ENCODE measurements at places on chromosomes 11 and 22.
A peak's percentile ranks its signal among the peaks of the same experiment; 100 is the strongest.

DNA sequence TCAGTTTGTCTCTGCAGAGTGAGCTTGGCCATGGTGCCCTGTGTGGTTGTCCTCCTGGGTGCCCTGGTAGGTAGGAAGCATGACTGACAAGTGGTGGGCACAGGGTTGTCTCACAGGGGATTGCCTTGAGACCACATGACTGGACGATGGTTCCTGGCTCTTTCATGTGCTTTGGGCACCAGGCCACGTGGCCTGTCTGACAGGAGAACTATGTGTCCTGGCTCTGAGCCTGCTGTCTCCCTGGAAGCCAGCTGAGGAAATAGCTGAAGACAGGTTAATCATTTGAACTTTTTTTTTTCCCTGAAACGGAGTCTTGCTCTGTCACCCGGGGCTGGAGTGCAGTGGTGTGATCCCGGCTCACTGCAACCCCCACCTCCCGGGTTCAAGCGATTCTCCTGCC, 93.2 kb downstream of the LDLRAD3 start:
- DNase-seq: peak; percentile 46

- no peak for DNase-seq
These were observed 379.3 kb downstream of the OPCML start for GRCh38 chr11:133153031-133153430.

GRCh38 chr11:96293598-96294021, 49.4 kb downstream of the MAML2 start:
- no peak for DNase-seq

- DNase-seq: no peak
These were observed 12.4 kb downstream of the POU2AF3 start for GRCh38 chr11:111310723-111311122.

DNA sequence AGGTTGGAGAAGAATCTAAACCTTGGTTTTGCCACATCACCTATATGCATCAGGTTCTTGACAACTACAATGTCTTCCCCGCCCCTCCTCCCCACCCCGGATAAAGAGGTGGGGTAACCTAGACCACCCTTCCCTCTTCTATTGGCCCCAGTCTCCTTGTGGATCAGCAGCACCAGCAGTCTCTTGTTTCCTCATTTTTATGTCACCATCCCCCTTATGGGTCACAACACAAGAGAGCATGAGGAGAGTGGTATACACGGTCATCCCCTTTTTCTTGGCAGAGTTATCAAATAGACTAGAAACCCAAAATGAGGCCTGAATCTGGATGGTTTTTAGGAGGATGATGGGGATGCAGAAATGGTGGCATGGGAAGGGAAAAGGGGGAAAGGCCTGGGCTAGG, 1.2 kb downstream of the MS4A4E start:
- DNase-seq: no peak

DNA sequence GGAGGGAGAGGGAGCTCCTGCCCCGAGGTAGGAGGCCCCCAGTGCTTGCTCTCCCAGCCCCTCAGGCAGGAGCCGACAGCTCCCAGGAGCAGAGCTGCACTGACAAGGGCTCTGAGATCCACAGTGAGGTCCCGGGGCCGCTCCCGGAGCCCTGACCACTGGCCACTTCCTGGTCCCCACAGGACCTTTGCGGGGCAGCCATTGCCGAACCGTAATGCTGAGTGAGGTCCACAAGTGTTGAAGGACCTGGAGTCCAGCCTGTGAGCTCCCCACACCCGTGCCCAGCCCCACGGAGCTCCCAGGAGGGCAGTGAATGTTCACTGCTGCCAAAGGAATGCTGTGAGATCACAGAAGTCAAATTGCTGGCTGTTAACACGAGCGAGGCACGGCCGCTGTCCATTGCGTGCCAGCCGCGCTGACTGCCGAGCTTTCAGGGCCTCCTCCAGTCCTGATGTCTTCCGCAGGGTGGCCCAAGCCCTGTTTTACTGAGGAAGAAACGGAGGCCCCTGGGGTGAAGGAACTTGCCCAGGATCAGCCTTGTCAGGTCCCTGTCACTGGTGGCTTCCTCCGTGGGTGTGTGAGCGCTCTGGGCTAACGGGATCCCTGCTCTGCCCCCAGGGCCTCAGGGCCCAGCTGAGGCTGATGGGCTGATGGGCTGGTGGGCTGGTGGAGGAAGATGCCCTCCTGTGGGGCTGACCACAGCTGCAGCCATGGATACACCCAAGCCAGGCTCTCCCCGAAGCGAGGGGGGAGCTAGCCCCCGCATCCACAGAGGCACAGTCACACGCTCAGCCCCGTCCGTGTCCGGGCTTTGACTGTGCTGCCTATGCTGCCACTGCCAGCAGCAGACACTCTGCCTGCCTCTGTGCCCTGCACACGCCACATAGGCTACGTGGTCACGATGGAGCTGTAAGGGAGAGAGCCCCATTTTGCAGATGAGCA, 70.8 kb downstream of the WNT7B start:
- DNase-seq: peak; percentile 83

DNA sequence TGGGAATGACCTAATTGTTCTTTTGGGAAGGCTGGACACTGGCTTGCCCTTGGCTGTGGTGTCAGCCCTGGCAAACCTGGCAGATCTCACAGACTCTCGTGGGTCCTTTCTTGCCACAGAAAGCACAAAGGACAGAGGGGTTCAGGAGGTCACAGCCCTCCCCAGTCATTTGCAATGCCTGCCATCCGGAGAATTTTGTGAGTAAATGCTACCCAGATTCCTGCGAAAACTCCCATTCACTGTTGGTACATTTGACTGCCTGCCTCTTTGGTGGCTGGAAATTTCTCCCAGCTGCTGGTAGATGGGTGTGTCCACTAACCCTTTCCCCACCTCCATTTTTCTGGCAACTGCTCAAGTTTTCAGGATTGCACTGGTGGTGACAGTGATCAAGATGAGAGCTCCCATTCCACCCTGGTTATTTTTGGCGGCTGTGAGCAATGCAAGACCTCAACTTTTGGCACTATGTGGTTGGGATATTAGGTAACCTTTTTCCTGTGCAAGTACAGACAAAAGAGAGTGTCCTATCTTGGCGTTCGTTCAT, 155.7 kb downstream of the NAV2 start:
- peak; percentile 76 for DNase-seq

GRCh38 chr11:102108734-102109440, 1.4 kb upstream of the YAP1 start:
- DNase-seq: no peak

GRCh38 chr11:128210148-128210940, 377.0 kb downstream of the ETS1 start:
- peak; percentile 95 for DNase-seq

GRCh38 chr11:113234888-113235287, 79.5 kb upstream of the TTC12 start:
- no peak for DNase-seq

DNA sequence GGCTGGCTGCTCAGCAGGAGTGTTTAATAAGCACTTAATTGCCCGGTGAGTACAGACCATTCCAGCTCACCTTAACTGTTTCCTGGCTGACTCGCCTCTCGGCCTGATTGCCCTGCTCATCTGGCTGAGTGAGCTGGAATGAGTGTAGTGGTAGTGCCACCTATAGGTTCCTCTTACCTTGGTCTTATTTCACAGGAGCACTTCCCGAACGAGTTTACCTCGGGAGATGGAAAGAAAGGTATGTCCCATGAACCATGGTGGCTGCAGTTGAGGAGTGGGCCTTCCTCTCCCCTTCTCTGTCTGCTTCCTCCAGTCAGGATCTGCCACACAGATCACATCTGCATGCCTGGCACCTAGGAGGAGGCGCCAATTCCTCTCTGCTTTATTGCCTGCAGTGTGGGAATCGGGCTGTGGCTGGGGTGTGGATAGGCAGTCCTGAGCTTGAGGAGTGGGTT, 26.7 kb downstream of the UPB1 start:
- DNase-seq: peak; percentile 63

DNA sequence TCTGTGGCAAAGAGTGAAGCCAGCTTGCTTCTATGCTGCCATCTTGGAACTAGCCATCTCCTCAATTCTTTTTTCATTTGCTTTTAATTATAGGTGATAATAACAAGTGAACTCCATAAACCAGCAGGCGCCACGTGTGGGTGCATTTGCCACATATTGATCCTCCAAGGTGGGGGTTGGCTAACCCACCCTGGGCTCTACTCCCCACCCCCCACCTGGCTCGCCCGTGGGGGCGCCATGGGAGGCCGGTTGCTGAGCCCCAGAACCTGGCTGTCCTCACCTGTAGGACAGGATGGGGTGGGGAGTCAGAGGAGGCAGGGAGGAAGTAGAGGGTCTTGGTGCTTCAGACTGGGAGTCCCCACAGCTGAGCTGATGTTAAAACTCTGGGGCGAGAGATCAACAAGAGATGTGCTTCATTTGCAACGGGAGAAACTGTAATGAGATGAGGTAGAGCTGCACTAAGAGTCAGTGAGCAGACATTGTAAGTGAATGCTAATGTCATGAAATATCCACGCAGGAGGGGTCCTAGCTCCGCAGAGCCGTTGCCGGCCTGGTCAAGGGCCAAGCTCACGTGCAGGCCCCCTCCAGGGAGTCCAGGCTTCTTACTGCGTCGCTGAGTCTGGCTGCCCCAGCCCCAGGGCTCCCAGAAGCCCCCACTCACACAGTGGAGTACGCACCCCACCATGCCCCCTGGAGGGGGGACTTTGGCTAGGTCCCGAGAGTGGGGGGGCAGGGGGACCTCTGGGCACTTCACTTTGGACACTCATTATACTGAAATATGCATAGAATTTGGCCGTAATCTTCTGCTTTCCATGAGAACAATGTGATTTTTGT, 59.4 kb downstream of the BRD1 start:
- DNase-seq: no peak

GRCh38 chr11:831118-831864, 1.5 kb upstream of the CD151 start:
- peak; percentile 61 for DNase-seq

GRCh38 chr22:38040953-38041759, 16.0 kb upstream of the PICK1 start:
- no peak for DNase-seq

GRCh38 chr11:106202935-106203620, 125.6 kb downstream of the AASDHPPT start:
- no peak for DNase-seq

DNA sequence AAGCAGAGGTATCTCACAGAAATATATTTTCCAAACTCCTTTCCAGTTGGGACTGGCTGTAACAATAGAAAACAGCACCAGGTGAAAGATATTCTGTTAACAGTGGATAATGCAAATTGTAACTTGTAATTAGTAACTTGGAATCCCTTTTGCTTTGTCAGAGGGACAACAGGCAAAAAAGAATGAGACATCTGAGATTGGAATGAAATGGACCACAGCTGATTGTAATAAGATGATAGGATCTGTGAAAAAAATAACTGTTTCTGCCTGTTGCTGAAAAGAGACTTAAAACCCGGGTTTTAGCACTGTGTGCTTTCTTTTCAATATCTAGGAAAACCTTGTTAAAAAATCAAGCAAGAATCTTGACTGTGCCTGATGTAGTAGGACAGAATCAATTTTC, 655.7 kb downstream of the METTL15 start:
- no peak for DNase-seq

DNA sequence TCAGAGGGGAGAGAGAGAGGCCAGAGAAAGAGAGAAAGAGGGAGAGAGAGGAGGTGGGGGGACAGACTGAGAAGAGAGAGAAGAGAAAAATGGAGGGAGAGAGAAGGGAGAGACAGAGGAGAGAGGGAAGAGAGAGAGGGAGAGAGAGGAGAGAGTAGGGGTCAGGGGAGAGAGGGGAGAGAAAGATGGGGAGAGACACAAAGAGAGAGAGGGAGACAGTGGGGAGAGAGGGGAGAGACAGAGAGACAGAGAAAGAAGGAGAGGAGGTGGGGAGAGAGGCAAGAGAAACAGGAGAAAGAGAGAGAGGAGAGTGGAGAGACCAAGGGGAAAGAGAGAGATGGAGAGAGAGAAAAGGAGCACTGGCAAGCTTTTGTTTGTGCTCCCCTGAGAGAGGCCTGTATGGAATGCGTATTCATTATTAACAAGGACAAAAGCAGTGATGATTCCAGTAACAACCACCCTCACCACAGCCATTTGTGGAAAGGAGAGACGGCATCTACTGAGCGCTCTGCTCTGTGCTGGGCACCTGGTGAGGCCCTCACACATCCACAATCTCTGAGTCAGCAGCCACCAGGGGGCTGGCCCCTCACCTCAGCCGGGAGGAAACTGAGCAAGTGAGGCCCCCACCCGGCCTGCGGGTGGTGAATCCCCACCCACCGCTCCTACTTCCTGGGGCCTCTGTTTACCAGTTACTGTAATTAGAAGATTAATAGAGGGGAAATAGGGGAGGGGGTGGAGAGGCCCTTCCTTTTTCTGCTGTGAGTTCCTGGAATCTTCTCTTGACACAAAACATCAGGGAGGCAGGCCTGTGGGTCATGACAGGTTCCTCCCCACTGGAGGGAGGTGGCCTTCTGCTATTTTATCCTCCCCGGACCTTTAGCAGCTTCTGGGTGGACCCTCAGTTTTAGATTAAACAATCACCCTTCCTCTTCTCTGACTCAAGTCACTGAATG, 14.6 kb upstream of the MIAT start:
- DNase-seq: no peak

DNA sequence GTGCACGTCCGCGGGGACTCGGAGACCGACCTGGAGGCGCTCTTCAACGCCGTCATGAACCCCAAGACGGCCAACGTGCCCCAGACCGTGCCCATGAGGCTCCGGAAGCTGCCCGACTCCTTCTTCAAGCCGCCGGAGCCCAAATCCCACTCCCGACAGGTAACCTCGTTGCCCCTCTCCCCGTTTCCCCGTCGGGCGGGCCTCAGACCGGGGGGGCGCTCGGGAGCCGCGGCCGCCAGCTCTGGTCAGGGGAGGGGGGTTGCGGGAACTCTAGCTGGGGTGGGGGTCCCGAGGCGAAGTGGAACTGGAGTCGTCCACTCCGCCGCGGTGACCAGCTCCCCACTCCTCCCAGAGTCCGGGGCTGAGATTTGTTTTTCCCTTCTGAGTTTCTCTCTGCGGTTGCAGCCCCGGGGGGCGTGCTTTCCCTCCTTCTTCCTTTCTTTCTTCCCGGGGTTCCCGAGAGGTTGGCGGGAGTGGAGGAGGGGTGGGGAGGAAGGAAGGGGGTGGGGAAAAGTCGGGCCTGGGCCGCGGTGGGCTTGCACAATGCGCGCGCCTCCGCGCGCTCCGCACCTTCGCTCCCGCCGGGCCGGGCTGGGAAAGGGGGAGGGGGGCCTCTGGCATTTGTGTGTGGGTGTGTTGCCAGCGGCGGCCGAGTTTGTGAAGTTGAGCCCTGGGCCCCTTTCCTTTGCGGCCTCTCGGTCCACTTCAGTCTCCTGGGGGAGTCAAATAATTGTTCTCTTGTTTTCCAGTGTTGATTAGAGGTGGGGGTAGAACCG, 952 bp downstream of the YAP1 start:
- peak; percentile 86 for DNase-seq

DNA sequence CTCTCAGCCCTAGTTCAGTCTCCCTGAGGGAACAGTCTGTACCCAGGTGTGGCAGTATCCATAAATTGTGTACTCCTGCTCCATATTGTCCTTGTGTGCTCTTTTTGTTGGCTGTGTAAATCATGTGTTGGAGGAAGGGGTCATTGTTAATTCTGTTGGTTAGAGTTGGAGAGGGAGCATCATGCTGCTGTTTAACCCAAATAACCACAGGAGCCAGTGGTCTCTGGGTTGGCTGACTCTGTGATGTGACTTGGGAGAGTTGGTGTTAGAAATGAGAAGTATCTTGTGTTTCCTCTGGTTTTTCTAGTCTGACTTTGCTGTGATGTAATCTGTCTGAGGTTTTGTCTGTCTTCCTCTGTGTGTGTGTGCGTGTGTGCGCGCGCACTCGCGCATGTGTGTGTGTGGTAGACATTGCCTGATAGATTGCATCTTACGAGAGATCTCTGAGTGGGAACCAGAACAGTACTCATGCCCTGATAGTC, 30.5 kb downstream of the CTNND1 start:
- no peak for DNase-seq

GRCh38 chr22:28198692-28199091, 279.6 kb upstream of the PITPNB start:
- no peak for DNase-seq
